ENCODE measurements at places on chromosomes 4 and X.
A peak's percentile ranks its signal among the peaks of the same experiment; 100 is the strongest.

DNA sequence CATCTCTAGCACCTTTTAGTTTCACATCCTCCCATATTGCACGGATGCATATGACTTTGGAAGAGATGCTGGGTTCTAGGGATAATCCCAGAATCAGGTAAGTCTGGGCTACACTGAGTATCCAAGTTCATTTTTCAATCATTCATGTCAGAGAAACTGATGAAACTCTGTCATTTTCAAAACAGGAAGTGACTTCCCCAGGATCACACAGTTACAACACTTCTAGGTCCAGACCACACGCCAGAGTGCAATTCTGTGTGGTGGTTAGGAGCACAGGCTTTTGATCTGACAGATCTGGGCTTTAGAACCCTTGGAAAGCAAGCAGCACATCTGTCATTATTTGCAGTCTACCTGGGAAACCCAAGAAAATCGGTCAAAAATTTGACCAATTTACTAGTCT, 52.1 kb upstream of the CDKN2AIP start:
- no peak for DNase-seq

- DNase-seq: no peak
Measured at GRCh38 chrX:110086162-110086915, 83.4 kb downstream of the TMEM164 start.

- peak; percentile 8 for DNase-seq
Measured at GRCh38 chrX:43750248-43750676, 94.2 kb downstream of the MAOA start.

- DNase-seq: no peak
Measured at GRCh38 chrX:55908661-55909212, 191.2 kb downstream of the RRAGB start.

- DNase-seq: peak; percentile 67
Measured at GRCh38 chrX:25012433-25012735, 3.4 kb downstream of the ARX start.

- peak; percentile 63 for DNase-seq
Measured at GRCh38 chr4:183905593-183906488, 734 bp downstream of the STOX2 start.

- no peak for DNase-seq
Measured at GRCh38 chr4:25654971-25655963, at the start of gene SLC34A2. Gene SLC34A2 (plus strand): TSS chr4:25655851. CDS start chr4:25662501, 6,650 bp downstream.

All from posterior cingulate gyrus (tissue), 11 donors.